ENCODE measurements at places on chromosomes 1 and 21.

DNA sequence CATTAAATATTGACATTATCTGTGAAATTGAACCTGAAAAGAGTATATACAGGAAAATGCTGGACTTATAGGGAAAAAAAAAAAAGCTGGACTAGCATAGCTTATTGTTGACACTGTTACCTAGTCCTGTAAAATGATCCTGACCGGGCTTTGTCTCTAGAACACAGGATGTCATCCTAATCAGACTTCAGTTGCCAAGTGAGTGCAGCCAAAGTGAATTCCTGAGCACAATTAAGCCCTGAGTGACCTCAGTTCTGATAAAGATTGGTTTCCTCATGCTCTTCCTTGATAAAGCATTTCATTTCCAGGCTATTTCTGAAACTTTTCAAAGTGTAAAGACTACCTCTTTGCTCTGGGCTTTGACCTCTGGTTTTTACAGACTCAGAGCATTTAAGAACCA lies 19.8 kb downstream of the SELP start:
- no peak for DNase-seq

DNA sequence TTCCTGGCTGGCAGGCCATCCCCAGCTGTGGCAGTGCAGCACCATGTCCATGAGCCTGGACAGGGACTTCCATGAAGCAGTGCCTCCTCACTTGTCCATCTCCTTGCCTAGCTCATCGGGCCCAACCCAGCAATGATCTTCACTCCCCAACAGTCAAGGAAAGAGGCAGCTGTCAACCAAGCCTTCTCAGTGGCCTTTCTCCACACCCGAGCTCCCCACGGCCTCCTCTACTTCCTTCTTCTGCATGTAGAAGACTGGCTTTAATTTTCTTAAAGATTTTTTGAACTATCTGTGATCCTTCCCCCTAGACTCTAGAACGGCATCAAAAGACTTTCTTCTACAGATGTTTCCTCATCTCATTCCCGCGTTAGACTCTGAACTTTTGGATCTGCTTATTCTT lies 65.5 kb upstream of the COA6 start:
- no peak for DNase-seq

DNA sequence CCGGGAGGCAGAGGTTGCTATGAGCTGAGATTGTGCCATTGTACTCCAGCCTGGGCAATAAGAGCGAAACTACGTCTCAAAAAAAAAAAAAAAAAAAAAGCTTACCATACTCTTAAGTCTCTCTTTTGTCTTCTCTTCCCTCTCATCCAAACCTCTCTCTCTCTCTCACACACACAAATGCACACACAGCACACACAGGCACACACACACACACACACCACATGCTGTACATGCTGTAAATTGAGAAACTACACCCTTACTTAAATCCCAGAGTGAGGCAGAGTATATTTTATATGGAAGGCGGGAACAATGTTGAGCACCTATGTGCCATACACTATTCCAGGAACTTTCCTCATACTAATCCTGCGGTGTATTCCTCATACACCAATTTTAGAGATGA lies 6.5 kb downstream of the MCOLN3 start:
- no peak for DNase-seq

DNA sequence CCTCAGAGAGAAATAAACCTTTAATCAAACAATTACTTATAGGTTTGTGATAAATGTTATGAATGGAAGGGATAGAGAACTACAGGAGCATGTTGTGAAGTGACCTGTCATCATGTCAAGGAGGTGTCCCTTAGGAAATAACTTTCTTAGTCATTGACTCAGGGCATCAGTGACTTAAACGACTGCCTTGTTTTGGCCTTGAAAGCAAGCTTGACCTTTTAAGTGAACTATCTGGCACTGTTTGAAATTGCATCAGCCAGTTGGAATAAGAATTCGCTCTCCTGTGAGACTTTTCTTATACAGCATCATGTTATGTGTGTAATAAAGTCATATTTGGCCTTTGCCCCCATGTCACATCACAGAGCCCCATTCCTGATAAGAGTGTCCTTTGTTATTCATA lies 30.9 kb downstream of the LRRC8B start:
- no peak for DNase-seq

DNA sequence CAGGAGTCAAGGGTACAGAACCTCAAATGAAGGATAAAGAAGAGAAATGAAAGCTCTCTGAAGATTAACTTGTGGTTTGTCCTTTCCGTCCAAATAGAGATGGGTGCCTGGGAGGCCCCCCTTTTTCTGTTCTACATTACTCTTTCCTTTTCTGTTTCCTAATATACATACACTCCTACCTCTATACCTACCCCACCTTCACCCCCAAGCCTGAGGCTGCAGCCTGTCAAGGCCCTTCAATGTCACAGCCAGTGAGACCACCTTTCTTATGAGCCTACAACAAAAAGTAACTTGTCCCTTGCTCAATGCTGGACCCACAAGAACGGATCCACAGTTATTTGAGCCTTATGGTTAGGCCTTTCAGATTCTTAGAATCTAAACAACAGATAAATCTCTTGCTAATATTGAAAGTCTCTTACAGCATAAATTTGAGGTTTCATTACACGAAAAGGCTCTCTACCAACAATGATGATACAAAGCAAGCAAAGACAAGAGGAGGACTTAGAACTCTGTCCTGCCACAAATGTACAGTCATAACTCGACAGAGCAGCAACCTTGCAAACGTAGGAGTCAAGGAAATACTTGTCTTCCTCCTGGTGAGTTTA lies 4.1 kb upstream of the TRAF3IP3 start:
- no peak for DNase-seq

DNA sequence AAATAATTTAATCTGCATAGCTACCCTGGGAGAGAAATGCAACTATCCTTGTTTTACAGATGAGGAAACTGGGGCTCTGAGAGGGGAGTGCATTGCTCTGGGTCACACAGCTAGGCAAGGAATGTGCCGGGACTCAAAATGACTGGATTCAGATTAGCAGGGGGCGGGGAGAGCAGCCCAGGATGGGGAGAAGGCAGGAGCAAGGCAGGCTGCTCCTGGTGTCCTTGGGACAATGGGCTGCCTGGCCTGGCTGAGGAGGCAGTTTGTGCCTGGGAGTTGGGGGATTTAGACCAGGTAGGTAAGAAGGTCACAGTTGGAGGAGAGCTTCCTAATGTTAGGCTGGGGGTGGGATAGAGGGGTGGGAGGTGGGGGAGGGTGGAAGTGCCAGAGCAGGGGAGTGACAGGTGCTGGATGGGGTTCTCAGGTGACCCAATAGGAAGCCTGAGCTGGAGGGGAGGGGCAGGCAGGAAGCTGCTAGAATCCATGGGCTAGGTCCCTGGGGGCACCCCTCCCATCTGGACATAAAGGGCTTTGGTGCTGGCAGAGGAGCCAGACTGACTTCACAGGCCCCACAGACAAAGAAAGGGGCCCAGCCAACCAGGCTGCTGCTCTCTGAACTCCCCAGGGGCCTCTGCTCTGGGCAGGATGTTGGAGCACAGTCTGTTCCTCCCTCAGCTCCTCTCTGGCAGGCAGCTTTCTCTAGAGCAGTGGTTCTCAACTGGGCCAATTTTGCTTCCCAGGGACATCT lies 29.0 kb downstream of the TRIM62 start:
- peak; percentile 57 for DNase-seq

GRCh38 chr1:210558302-210558701 lies 229.6 kb downstream of the HHAT start:
- no peak for DNase-seq

- DNase-seq = no peak
Observed at GRCh38 chr1:76725864-76726619, 141.2 kb upstream of the ST6GALNAC5 start.

DNA sequence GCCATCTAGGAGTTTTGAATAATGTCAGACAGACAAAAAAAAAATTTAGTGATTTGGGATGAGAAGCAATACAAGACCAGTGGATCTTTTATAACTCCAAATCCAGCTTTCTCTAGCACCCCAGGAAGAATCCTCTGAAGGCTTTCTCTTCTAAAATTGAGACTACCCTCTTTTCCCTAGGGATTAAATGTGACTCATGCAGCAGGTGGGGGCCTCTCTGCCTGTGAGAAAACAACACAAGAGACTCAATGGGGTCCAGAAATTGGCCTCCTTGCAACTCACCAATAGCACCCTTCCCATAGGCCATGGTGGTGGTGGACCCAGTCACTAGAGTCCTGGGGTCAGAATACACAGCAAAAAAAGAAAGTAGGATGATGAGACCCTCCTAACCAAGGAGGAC lies 120.3 kb upstream of the ATP1A1 start:
- DNase-seq = no peak

DNA sequence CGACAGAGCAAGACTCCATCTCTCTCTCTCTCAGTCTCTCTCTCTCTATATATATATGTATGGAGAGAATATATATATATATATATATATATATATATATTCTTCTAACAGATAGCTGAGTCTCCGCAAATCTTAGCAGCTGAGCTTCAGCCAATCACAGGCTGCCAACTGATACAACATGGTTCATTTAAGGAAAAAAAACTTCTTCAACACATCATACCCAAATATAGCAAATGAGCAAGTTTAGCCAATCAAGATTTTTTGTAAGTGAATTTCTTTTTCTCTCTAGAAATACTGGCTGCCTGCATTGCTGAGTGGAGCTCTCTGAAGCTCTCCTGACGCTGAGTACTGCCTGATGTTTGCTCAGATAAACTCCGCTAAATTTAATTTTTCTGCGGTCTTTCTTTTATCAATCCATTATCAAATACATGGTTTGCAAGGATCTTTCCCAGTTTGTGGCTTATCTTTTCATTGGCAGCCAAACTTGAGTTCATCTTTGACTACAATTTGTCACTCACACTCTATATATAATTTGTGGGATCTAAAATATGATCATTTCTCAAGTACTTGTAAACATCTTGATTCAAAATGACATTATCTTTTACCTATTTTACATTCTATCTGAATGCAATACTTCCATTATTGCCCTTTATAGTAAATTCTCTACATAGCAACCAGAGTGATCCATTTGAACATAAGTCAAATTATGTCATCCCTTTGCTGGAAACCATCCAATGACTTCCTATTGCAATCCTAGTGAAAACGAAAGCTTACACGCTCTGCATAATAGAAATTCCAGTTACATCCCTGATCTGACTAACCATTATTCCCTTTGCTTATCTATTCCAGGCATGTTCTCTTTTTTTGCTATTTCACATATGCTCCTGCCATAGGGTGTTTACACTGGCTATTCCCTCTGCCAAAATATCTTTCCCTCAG lies 2131.7 kb downstream of the MRPL39 start:
- DNase-seq = no peak
